Endothelial cell (in vitro differentiated cells): ENCODE measurements at places on chromosomes 2 and 18.

DNA sequence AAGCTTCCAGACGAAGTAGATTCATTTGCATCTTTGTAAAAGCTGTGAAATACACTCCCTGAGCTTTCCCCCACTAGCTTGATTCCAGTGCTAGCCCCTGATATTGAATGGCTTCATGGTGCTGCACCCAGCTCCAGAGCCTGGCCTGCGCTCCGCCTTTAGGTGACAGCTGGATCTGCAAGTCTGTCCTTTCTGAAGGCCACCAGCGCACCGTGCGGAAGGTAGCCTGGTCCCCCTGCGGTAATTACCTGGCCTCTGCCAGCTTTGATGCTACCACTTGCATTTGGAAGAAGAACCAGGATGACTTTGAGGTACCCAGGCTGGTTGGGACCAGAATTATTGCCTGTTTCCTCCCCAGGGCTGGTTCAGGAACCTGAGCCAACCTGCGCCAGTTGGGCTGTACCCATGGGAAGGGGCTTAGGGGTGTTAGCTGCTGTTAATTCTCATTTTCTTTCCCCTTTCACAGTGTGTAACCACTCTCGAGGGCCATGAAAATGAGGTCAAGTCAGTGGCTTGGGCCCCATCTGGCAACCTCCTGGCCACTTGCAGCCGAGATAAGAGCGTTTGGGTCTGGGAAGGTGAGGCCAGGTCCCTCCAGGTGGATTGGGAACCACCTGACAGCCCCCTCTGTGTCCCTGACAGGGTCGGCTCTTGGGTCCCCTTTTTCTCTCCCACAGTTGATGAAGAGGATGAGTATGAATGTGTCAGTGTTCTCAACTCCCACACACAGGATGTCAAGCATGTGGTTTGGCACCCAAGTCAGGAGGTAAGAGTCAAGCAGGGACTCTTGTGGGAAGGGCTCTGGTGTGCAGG is 1.3 kb downstream of the CIAO1 start:
- DNase-seq: peak; percentile 34

- peak; percentile 7 for DNase-seq
These were observed 117.6 kb upstream of the FOSL2 start for GRCh38 chr2:28274911-28275685.

DNA sequence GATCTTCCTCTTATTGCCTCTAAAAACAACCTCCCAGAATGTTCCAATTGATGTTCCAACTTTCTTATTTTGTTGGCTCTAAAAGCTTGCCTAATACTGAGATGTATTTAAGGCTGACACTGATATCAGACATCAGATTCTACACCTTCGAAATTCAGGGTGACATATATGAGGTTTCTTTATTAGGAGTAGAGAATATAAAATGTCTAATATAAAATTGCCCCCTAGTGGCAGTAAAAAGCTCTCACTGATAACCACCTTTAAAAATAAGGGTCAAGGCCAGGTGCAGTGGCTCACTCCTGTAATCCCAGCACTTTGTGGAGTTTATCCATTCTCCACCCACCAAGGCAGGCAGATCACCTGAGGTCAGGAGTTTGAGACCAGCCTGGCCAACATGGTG is 789.7 kb upstream of the SLC39A10 start:
- DNase-seq: no peak

DNA sequence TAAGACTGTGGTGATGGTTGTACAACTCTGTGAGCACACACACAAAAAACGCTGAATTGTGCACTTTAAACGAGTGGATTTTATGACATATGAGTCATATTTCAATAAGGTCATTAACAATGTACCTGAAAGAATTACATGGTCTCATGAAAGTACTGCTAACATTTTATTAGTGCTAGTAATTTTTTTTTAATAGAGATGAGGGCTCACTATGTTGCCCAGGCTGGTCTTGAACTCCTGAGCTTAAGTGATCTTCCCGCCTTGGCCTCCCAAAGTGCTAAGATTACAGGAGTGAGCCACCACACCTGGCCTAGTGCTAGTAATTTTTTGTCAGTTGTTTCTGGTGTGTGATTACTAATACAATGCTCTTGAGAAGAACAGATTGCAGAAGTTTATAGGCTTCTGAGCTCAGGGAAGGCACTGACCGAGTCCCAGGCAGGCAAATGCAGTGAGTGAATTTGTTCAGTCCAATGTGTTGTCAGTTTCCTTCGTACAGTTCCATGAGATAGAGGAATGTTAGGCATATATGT is 177.0 kb downstream of the TGIF1 start:
- no peak for DNase-seq

DNA sequence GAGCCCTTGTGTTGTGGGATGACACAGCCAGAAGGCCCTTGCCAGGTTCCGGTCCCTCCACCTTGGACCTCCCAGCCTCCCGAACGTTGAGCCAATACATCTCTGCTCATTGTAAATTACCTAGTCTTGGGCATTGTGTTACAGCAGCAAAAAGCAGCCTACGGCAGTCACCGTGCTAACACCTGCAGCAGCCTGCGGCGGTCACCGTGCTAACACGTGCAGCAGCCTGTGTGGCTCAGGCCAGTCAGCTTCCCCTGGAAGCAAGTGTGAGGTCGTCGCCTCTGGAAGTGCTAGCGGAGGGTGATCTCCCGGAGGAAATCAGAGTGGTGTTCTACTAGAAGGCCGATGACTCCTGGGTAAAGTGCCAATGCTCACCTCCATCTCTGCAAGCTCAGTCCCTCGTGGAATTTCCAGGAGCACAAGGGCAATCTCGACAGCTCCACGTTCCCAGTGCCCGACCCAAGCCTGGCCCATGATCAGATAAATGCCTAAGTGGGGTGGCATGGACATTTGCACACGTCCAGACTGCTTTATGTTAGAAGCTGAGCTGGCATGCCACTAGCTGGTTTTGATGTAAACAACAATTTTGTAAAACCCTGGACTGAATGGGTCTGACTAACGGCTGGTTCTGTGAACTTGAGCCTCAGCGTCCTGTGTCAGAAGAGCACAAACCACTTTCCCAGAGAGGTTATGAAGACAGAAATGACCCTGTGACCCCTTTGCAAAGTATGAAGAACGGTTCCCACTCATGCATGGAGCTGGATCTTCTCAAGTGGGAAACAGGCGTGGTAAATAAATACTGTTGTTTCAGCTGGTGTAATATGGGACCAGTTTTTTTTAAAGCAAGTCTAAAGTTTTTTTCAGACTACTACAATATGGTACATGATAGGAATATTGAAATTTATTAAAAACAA is 11.4 kb upstream of the CNDP1 start:
- no peak for DNase-seq

DNA sequence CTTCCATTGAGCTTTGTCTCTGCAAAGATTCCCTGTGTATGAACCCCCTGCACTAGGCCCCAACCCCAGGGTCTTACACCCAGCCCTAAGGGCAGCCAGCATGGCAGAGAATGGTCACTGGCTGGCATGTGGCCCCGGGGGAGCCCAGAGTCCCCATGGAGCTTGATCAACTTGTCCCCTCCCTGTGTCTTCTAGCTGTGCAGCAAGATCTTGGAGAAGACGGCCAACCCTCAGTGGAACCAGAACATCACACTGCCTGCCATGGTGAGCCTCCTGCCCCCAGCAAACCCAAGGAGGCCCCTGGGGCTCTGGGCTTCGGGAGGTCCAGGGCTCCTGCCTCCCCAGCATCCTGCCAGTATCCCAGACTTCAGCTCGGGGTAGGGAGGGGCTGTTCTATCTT is 81.5 kb downstream of the DYSF start:
- DNase-seq: no peak
